Mesenteric fat pad (tissue), 1 donor: ENCODE measurements at places on chromosomes 3 and 15. TPM values are rescaled to one million over a fixed set of nuclear protein-coding genes. Genes with fewer than 3 reads are reported as not detected.

MESP1 gene
- 16.0 TPM for total RNA-seq

GREM1 gene
- total RNA-seq: 435 TPM

GOLGA8O gene
- 1.5 TPM for total RNA-seq

FANCD2 gene
- 2.8 TPM for total RNA-seq

ROPN1 gene
- not detected for total RNA-seq

MFGE8 gene
- 466 TPM for total RNA-seq

FRMD4B gene
- 30.5 TPM for total RNA-seq

COL8A1 gene
- 18.5 TPM for total RNA-seq
